ENCODE measurements at places on chromosomes 5 and 9.

- DNase-seq = no peak
Observed at GRCh38 chr9:15612962-15613361, 60.1 kb downstream of the CCDC171 start.

GRCh38 chr5:84623019-84623418 is 238.3 kb upstream of the EDIL3 start:
- DNase-seq = no peak

DNA sequence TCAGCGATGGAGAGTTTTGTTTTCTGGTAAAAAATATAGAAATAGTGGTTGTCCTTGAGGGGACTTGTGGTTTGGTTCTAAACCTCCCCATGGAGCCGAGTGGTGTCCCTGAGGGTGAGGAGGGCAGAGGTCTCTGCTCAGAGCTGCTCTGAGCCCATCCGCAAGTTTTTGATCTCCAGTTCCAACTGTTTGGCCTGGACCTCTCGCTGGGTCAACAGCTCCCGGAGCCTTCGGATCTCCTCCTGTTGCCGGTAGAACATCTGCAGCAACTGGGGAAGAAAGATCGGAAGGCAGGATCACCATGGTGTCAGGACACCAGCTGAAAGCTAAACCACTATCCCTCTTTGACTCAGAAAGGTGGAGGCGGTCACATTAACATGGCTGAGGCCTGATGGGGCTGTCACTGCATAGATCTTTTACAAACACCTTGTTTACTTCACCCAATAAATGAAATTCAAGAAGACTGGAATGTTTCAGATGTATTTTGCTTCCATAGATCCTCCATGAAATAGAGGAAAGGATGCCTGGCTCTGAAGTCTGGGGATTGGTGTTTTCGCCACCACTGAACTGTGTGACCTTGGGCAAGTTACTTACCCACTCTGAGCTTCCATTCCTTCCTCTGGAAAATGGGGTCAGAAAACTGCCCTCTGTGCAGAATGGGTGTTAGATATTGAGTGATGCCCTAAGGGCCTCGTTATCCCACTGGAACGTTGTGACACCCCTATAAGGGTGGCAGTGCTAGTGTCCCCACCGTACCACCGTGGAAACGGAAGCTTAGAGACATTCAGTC is 5.8 kb upstream of the TRIM14 start:
- no peak for DNase-seq

GRCh38 chr5:167709625-167710024 is 581.8 kb upstream of the WWC1 start:
- DNase-seq = no peak
